ENCODE measurements at places on chromosomes 3 and 15.

- no peak for DNase-seq
These were observed 8.6 kb downstream of the PKM start for GRCh38 chr15:72222393-72222792.

DNA sequence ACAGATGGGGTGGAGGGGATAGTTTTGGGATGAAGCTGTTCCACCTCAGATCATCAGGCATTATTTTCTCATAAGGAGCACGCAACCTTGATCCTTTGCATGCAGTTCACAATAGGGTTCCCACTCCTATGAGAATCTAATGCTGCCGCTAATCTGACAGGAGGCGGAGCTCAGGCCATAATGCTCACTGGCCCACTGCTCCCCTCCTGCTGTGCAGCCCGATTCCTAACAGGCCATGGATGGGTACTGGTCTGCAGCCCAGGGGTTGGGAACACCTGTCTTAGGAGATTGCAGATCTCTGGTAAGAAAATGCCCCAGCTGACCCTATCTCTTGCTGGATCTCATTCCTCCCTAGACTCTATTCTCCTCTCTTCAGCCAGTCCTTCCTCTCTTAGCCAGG lies 6.8 kb downstream of the CSTA start:
- DNase-seq = no peak

DNA sequence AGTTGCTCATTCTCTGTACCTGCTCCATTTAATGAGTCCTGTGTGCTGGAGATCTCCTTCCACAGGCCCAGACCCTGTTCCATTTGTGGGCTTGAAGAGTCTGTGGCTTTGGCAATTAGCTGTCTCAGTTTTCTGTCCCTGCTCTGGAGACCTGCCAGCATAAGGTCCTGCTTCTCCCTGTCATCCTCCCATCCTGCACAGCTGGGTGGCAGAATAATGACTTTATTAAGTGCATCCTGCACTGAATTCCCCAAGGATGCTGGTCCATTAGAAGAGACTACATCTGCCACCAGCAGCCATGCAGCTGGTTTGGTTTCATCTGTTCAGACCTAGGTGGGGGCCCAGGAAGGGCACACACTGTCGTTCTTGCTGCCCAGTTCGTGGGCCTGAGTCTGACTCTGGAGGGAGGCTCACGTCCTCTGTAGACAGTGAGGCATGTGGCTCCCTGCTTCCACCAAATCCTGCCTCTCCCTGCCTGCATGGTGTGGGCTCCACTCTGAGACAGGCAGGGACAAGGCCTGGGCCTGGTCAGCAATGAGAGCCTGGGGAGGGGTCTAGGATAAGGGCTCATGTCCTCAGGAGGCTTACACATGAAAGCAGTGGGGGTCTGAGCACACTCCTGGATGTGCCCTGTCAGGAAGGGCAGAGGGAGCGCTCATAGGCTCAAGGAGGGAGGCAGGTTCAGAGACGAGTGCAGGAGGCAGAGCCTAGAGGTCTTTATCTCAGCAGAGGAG lies 78.4 kb upstream of the PRR23E start:
- no peak for DNase-seq

GRCh38 chr15:39598958-39599845 lies 18.3 kb downstream of the THBS1 start:
- no peak for DNase-seq

- no peak for DNase-seq
These were observed 68.2 kb downstream of the CD200R1L start for GRCh38 chr3:112778353-112778948.

GRCh38 chr15:59400103-59400813 lies 27.6 kb upstream of the MYO1E start:
- no peak for DNase-seq

DNA sequence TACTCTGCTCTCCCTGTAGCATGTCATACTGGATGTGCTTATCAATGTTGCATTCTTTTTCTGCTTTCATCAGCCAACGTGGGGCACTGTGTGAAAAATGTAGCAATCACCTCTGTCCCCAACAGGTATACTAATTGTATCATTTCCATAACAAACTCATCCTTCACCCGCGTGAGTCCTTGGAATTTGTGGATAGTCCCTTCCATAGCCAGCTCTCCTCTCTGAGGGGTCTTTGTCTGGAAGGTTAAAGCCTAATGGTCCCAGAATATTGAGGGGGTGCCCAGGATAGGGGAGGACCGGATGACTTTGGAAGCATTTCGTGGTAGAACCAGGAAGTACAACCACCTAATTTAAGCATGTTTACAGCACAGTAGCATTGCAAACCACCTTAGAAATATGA lies 124.6 kb downstream of the FOXB1 start:
- DNase-seq = no peak

DNA sequence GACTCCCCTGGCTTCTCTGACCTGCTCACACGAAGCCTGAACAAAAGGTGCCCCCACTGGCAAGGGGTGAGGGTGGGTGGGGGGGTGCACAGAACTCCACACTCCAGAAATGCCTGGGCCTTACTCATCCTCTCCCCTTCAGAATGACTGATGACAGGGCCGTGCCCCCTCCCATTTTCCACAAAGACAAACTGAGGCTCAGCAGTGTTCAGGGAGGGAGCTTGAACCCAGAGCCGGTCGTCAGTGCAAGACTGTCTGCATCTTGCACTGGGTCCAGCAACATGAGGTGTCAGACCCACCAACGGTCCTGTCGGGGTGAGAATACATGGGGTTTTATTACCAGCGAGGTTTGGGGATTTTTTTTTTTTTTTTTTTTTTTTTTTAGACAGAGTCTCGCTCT lies 15.3 kb downstream of the IGDCC3 start:
- no peak for DNase-seq

GRCh38 chr3:139443186-139443585 lies 33.1 kb downstream of the RBP2 start:
- DNase-seq = no peak

- DNase-seq = peak; percentile 86
These were observed 70.6 kb upstream of the STT3B start for GRCh38 chr3:31462050-31462569.

DNA sequence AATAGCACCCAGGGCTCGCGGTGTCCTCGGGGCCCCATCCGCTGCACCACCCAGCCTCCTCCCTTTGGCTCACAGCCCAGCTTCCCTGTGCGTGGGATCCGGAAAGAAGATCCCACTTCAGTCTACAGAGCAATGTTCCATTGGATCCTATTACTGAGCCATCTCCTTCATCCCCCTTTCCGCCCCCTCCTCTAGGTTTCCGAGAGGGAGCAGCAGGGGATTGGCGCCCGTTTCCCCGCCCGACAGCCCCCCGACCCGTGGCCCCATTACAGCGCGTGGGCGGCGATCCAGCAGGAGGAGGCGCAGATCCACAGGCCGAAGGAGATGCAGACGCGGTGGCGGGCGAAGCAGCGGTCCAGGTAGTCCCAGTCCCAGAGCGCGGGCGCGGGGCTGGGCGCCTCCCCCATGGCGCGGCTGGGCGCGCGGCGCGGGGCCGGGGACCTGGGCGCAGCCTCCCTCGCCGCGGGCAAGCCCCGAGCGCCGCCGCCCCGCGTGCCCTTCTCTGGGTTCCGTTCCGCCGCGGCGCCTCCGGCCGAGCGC lies 340 bp downstream of the TMEM44 start:
- DNase-seq = peak; percentile 70

GRCh38 chr3:100083209-100083608 lies 31.1 kb downstream of the FILIP1L start:
- DNase-seq = no peak

GRCh38 chr3:169062501-169062900 lies 601.0 kb downstream of the MECOM start:
- no peak for DNase-seq

DNA sequence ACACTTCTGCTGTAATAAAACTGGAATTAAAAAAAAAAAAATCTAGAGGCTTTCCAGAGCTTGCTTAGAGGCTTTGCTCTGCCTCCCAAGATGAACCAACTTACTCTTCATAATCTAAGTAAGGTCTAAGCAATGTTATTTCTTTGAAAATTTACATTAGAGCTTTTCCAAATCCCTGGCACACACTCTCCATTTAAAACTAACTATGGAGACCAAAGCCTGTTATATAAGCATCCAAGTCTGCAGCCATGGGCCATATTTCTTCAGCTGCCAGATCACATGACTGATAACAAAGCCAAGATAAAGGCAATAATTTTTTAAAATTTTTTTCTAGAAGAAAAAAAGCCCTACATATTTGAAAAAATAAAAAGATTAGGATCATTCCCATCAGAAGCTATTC lies 55.0 kb upstream of the ARHGEF3 start:
- no peak for DNase-seq

GRCh38 chr15:95051861-95052260 lies 820.5 kb downstream of the MCTP2 start:
- no peak for DNase-seq

GRCh38 chr3:131147534-131147933 lies 120.9 kb downstream of the NEK11 start:
- DNase-seq = no peak

DNA sequence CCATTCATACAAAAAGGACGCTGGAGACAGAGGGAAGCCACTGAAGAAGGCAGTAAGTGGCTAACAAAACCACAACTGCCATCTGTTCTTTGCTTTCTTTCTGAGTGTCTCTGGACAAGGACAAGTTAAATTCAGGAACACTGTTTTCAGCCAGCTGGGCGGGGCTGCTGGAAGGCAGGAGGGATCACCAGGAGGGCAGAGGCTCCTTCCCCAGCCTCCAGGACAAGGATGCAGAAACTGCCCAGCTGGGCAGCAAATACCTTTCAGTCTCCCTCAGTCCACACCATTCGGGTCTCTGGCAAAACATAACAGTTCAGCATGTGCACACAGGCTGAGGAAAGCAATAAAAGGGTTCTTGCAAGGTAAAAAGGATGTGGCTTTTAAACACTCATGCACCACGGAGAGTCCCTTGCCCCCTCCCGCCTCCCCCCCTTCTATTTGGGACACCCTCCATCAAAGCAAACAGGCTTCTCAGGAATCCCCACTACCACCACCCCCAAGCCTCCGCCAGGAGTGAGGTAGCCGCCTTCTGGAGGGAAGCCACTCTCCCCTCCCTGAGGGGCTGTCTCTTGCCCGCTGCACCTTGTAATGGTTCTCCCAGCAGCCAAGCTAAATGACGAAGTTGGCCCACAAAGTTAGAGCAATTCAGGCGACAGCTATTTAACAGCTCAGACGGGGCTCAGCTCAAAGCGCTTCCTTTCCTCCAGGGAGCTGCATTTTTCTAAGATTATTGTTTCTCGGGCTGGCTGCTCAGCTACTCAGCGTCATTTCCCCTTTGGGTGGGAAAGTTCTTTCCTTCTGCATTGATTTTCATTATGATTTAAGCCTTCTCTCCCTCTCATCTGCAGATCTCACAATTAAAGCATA lies 3.8 kb downstream of the HEG1 start:
- DNase-seq = no peak

DNA sequence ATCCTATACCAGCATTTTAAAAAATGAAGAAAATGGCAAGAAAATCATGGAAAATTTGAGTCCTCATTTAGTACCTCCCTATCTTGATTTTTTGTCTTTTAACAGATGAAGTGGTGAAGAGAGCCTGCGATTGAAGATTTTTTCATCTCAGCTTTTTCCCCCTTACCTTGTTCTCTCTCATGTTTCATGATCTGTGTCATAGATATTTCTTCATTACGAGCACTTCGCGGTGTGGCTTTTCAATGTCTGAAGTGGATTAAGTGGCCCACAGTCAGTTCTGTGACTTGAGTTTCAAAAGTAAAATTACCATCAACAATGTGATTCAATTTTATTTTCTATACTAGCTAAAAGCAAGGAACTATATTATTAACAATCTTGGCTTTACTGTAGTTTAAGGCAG lies 147.2 kb downstream of the FNDC3B start:
- DNase-seq = no peak

- DNase-seq = no peak
These were observed 11.1 kb upstream of the UBE2Q2 start for GRCh38 chr15:75832114-75832513.

DNA sequence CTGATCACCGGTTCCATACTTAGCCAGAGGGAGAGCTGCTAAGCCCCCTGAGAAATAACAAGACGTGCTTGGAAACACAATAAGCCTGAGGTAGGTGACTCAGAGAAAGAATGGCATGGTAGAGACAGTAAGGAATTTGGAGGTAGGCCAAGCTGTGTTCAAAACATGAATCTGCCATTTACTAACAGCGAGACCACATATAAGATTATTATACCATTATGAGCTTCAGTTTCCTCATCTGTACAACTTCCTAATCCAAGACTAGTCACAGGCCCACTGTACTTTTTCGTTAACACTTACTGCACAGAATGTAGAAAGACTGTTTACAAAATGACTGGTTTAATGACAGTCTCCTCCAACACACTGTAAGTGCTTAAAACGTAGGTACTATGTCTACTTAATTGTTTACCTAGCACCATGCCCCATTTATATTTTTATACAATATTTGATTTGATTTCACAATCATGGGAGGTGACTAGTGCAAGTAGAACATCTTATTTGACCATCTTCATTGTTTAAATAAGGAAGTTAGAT lies 25.7 kb downstream of the ATOSA start:
- DNase-seq = no peak

DNA sequence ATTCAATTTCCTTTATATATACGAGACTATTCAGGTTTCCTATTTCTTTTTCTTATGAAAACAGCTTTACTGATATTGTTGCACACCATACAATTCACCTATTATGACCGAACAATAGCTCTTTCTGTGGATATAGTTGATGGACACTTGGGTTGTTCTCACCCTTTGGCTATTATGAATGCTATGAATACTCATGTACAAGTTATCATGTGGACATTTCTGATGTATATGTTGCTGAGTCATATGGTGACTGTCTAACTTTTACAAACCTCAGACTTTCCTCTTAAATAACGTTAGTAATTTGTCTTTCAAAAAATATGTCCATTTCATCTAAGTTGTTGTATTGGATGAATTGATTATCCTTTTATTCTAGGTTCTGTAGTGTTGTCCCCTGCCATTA lies 15.7 kb upstream of the USF3 start:
- no peak for DNase-seq

- no peak for DNase-seq
These were observed 88.3 kb upstream of the PRR23C start for GRCh38 chr3:139132976-139133375.

DNA sequence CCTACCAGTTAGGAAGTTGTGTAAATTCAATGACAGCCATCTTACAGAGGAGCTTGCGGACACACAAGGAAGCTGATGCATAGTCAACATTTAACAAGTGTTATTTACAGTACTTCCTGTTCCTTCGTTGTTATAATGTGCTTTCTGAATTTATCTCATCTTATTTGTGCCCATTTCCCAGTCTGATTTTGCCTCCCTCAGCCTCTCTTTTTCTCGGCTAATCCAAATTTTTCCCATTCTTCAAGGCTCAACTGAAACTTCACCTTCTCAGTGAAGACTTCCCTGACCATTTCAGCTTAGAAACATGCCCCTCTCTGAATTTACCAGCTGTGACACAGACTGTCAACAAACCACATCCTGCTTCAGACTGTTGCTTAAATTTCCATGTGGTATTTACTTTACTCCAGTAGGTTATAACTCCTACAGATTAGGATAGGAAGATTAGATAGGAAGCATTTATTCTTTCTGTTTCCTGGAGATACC lies 55.7 kb upstream of the CP start:
- peak; percentile 64 for DNase-seq

- no peak for DNase-seq
These were observed 6.8 kb upstream of the RTP2 start for GRCh38 chr3:187709155-187709554.

- DNase-seq = no peak
These were observed 47.1 kb downstream of the CORO2B start for GRCh38 chr15:68625853-68626252.

Data from hematopoietic multipotent progenitor cell treated with erythropoietin and hydrocortisone succinate and interleukin-3 and kit ligand, for 6 days (in vitro differentiated cells).